ENCODE measurements at places on chromosomes 7 and 10.

DNA sequence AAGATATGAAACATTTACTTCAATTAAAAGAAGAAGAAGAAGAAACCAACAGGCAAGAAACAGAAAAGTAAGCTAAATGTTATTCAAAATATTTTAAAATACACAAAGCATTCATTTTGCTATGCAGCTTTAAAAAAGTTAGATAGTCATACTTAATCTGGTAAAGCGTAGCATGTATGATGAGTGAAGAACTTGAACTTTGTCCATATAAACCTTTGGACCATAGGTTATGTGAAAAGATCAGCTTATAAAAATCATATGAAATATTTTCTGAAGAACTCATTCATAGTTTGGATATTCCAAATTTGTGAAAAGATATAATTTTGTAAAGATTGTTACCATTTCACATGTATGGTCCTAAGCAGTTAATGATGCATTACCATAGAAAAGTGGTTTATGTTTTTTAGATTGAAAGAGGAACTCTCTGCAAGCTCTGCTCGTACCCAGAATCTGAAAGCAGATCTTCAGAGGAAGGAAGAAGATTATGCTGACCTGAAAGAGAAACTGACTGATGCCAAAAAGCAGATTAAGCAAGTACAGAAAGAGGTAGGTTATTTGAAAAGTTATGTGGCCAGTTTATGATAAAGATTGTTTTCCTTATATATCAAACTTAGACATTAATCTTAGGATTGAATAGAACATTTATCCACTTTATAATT is 37.3 kb downstream of the KIF20B start:
- no peak for DNase-seq

DNA sequence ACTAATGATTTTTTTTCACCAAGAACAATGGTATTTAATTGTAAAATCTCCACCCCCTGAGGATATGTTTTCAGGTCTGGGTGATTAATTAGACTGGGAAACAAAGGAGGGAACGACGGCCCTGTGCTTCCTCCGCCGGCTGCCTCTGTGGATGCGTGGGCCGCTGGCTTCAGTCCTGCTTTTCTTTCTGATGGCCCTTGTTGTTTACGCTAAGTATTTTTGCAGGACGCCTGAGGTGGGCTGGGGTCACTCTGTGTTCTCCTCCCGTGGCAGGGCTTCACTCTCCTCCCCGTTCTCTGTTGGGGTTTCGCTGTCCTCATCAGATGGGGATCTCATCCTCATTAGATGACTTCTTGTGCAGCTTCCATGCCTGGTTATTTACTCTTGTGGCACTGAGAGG is 5.2 kb upstream of the ACBD5 start:
- no peak for DNase-seq

- DNase-seq = no peak
These were observed 110.6 kb downstream of the LSM5 start for GRCh38 chr7:32379510-32380112.

DNA sequence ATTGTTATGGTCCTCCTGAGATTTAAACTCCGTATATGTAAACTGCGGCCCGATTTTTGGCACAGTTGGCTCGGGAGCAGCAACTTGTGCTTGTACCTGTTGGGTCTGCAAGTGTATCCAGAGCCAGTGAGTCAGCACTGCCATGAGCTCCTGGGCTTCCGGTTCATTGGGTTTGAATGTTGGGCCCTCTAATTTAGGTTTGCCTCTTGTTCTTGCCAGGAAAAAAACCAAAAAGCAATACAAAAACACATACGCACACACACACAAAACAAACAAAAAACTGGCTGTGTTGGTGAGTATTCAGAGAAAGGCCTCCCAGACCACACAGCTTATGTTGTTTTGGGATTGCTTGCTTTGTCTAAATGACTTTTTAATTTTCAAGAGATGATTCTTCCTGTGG is 26.3 kb downstream of the SND1 start:
- DNase-seq = no peak

DNA sequence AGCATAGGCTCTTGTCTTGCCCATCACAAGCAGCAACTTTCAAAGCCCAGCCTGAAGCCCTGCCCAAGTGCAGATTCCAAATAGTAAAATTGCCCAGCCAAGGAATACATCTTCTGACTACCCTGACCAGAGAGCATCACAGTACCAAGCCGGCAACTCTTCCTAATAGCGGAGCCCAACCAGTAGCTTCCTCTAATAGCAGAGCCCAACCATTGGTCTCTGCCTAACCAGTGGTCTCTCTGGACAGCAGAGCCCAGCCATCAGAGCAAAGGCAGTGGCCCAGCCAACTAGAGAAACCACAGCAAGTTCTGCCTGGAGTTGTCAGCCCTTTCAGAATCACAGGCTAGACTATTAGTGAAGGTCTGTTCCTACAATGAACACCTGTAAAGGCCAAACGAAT is 285.6 kb downstream of the HGF start:
- DNase-seq = no peak

Measured in stimulated activated CD4-positive, alpha-beta T cell treated with anti-CD3 and anti-CD28 coated beads, Interleukin-15, amount 100 ng/mL, for 1 hour (primary cell).